Stimulated activated CD4-positive, alpha-beta T cell treated with anti-CD3 and anti-CD28 coated beads, Interleukin-4, amount 100 ng/mL, for 1 hour (primary cell): ENCODE measurements at places on chromosomes 11 and 22.

- DNase-seq, result no peak
Measured at GRCh38 chr22:45254388-45254787, 13.7 kb upstream of the KIAA0930 start.

GRCh38 chr11:63369971-63370588, 495 bp downstream of the SLC22A9 start:
- DNase-seq, result no peak

GRCh38 chr11:61871158-61871597, 20.2 kb downstream of the FADS3 start:
- peak; percentile 61 for DNase-seq

- peak; percentile 30 for DNase-seq
Measured at GRCh38 chr11:72591785-72592502, 82.3 kb downstream of the PDE2A start.

GRCh38 chr11:123431619-123432018, 1.6 kb downstream of the GRAMD1B start:
- DNase-seq, result no peak

- no peak for DNase-seq
Measured at GRCh38 chr11:8111636-8112035, 30.6 kb downstream of the TUB start.

DNA sequence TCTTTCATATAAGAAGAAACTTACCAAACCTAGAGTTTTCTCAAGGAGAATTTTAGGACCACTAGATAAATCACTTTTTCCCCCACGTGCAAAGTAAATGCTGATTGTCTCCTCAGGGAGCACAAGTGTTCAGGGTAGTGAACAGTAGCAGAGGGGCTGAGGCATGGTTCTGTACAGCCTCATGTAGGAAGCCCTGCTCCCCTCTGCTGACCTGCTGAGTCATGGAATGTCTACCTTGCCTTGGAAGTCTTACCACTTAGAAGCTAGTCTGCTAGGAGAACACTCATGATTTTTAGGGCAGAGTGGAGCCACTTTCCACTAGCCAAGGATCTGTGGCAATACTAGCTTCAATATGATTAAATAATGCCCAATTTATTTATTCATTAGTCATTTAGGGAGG, 2120.6 kb upstream of the RAG2 start:
- no peak for DNase-seq

DNA sequence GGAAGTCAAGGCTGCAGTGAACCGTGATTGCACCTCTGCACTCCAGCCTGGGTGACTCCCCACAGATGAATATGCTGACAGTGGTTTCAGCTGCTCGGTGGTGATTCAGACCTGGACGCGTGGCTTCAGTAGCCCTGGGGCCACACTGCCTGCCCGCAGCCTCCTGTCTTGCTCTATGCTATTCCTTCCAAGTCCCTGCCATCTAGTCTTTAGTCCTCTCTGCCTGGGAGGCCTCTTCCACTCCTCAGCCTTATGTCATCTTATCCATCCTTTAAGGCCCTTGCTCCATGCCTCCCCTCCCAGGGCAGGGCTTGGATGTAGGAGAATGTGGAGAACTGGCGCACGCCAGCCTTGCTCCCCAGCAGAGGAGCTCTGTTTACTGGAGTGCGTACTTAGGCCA, 23.0 kb downstream of the YDJC start:
- DNase-seq, result no peak

- DNase-seq, result no peak
Measured at GRCh38 chr11:96237766-96238266, 105.2 kb downstream of the MAML2 start.
